Calu3 (cell line): ENCODE measurements at places on chromosomes 5 and 9. TPM values are rescaled to one million over a fixed set of nuclear protein-coding genes. Genes with fewer than 3 reads are reported as not detected.

DNA sequence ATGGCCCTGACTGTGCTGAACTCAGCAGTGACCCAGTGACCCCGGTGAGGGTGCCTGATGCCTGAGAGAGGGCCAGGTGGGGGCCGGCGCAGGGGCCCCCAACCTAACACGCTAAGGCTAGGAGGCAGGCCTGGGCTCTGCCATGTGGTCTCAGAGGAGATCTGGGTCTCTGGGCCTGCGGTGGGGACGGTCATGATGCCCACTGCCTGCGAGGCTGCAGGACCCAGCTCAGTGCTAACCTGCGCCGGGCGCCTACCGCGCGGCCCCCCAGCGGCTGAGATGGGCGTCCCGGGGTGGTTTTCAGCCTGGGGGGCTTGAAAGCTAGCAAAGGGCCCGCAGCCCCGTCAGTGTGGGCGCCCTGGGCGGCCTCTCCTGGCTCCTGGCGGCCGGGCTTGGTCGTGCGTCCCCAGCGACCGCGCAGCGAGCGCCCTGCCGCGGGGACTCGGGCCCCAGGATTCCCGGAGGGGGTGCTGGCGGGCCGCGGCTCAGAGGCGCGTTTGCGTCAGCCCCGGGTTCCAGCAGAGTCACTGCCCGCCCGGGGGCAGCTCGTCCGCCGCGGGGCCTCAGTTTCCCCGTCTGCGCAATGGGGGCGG, 2.5 kb downstream of the EGFL7 start:
- no peak for DNase-seq

DNA sequence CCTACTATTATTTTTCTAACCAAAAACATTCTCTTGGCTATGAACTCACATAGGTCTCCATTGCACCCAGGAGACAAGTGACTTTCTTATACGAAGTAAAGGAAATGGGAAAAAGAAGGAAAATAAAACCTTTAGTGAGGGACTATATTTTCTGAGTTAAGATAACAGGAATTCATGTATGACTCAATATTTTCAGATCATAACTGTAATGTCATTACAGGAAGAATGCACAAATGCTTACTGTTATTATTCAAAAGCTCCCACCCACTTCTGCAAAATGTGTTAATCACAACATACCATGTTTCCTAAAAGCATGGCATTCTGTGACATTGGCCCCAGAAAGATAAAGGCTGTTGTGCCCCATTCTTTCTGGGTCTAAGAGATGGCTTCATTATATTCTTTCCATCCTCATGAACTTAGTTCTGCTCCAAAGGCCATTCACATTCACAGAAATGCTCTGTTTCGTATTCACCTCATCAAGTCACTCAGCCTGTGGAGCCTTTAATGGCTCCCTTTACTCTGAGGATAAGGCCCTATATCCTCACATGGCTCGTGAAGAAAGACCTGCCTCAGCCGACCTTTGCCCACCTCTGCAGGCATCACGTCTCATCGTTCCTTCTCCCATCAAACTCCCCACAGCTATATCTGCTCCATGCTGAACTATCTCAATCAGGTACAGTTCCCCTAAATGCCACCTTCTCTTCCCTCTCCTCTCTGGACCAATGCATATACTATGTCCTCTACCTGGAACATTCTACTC, 77.0 kb downstream of the ABCA1 start:
- no peak for DNase-seq

PAEP gene
- total RNA-seq, result 0.45 TPM in 1 of 2 replicates, not detected in the other

- no peak for DNase-seq
Measured at GRCh38 chr5:160640406-160640805, 211.6 kb downstream of the ATP10B start.

DNA sequence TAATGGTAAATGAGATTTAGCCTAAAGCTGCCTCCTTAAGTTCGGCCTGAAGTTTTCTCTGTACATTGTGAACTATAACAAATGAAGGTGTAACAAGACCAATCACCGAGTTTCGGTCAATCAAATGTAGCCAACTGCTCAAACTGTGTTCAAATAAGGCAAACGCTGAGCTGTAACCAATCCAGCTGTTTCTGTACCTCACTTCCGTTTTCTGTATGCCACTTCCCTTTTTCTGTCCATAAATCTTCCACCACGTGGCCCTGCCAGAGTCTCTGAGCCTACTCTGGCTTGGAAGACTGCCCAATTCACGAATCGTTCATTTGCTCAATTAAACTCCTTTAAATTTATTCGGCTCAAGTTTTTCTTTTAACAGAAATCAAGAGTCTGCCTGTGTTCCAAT, 193.5 kb upstream of the KLF9 start:
- DNase-seq, result no peak

- DNase-seq, result peak; percentile 83
Measured at GRCh38 chr5:71782771-71783770, 64.0 kb downstream of the CARTPT start.

GRCh38 chr5:138874771-138875551, at the start of gene LRRTM2:
Gene LRRTM2, minus strand, starts transcription at chr5:138875335. Its CDS starts 424 bp downstream, at chr5:138874911.
- DNase-seq, result no peak

SLC27A6 gene
- not detected in 2 replicates for total RNA-seq

ICE1 gene
- total RNA-seq, result 27.8 and 29.8 TPM in 2 replicates

GRCh38 chr9:112051812-112052211, 123.3 kb downstream of the SUSD1 start:
- DNase-seq, result no peak
